Activated CD4-positive, alpha-beta T cell treated with anti-CD3 and anti-CD28 coated beads for 1 hour (primary cell): ENCODE measurements at places on chromosomes 7 and 10.

GRCh38 chr10:1084011-1084950, 28.1 kb downstream of the WDR37 start:
- no peak for DNase-seq

DNA sequence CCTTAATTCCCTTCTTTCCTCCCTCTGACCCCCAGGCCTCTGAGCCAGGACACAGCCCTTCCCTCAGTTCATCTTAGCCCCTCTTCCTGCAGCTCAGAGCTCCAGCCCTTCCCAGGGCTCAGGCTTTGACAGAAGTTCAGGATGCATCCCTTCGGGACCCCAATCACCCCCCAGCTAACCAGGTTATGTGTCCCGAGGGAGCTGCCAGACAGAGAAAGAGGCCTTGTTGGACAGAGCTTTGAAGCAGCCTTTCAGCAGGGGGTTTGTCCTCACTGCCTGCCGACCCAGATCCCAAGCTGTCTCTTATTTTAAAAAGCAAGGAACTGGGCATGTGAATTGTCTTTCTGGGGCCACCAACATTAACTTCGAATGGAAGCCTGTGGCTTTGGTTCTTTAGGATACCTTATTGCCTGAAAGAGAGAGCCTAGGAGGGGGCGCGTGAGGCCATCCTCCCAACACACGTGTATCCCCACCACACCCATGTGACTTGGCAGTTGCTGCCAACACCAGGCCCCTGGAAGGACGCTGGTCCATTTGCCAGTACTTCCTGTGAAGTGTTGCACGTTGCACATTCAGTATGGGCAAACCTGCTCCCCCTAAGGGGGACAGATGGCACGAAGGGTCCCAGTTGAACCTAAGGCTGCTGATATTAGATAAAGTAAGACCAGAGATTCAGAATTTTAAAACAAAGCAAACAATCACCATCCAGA, 858 bp downstream of the CCDC136 start:
- DNase-seq, result no peak

- DNase-seq, result no peak
Measured at GRCh38 chr10:36092116-36092515, 450.0 kb upstream of the FZD8 start.

DNA sequence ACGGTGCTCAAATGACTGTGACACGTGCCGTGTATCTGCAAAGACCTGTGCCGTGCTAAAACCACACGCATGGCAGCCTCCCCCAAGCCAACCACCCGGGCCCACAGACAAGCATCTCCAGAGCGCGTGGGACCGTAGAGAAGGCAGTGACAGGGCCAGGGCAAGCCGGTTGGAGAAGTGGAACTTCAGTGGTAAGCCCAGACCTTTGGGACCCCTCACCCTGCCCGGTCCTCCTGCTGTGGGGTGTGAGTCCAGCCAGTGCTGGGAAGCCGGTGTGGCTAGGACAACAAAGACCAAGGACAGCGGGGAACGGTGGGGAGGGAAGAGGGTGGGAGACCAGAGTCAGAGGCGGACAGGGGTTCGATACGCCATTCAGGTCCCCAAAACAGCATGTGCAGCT, 476.2 kb downstream of the DNAJB6 start:
- no peak for DNase-seq

- DNase-seq, result peak; percentile 44
Measured at GRCh38 chr7:156892081-156892800, 742 bp downstream of the LMBR1 start.

- DNase-seq, result no peak
Measured at GRCh38 chr7:88346357-88346756, 39.7 kb upstream of the STEAP4 start.

DNA sequence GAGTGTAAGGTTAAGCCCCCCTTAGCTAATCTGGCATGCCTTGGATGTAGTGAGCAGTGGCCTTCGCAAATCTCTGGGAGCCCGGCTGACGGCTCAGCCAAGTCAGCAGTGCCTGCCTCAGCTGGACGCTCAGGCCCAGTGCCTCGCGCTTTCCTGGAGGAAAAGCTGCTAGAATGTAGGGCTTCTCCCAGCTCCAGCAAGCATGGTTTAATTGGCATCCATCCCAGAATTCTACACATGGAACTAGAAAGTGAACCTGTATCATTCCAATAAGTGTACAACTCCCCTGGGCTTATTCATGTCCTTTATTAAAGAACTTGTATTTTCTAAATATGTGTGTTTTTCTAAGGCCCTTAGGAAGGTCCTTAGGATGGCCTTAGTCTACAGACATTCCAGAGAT, 287.8 kb upstream of the SHH start:
- no peak for DNase-seq

- no peak for DNase-seq
Measured at GRCh38 chr10:125159486-125159931, 854 bp downstream of the CTBP2 start.

GRCh38 chr10:47189802-47190201, 110.2 kb upstream of the GDF10 start:
- no peak for DNase-seq

DNA sequence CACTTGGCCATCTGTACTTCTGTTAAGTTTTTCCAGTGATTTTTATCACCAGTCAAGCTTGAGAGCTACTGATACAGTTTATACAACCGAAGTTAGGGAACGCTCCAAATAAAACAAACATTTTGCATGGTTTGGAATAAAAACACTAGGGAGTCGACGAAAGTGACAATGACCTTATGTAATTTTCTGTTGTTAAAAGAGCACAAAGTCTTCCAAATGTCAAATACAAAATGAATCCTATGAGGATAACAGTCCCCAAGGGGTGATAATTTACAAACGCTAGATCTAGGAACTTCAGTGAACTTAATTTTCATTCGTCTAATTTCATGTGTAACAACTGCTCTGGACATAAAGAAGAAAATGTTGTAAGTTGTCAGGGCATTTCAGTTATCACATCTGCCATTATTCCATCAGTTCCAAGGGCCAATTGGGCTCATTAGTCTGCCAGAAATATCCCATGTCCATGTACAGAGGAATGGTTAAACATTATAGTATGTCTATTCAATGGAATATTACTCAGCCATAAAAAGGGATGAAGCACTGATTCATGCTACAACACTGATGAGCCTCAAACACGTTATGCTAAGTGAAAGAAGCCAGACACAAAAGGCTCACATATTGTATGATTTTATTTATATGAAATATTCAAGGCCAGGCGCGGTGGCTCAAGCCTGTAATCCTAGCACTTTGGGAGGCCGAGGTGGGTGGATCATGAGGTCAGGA, 38.0 kb upstream of the CYTH3 start:
- DNase-seq, result no peak

GRCh38 chr10:127906548-127907377, at the start of gene PTPRE:
TSS of gene PTPRE (plus strand) at chr10:127907103. CDS start at chr10:128040882, 133,779 bp downstream.
- DNase-seq, result peak; percentile 56

GRCh38 chr7:147607157-147607800, 983.3 kb upstream of the C7orf33 start:
- no peak for DNase-seq

- no peak for DNase-seq
Measured at GRCh38 chr7:107836237-107837144, 33.5 kb upstream of the SLC26A3 start.

GRCh38 chr10:91677911-91678310, 45.0 kb upstream of the PPP1R3C start:
- DNase-seq, result no peak

DNA sequence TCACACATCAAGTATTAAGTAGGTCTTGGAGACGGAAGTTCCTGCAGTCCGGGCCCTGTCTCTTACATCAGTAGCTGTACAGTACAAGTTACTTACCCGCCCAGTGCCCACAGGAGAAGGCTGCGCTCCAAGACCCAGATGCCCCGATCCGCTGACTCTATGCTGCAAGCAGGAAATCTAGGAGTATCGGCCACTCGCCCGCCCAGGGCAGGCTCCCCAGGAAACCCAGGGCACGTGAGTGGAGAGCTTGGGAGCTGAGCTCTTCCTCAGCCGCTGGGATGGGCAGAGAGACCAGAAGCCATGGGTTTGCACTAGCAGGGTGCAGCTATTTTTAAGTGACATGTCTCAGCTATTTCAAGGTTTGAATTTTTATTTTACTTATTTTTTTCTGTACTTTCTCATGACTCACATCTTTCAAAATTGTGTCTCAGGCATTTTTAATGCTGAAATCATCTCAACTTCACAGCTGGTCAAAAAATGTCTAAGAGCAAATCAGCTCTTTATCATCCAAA, 1.9 kb upstream of the GPER1 start:
- no peak for DNase-seq
